ENCODE measurements at places on chromosomes 16 and 17.
A peak's percentile ranks its signal among the peaks of the same experiment; 100 is the strongest.

- no peak for DNase-seq
These were observed 257.7 kb downstream of the XYLT1 start for GRCh38 chr16:17213025-17213424.

DNA sequence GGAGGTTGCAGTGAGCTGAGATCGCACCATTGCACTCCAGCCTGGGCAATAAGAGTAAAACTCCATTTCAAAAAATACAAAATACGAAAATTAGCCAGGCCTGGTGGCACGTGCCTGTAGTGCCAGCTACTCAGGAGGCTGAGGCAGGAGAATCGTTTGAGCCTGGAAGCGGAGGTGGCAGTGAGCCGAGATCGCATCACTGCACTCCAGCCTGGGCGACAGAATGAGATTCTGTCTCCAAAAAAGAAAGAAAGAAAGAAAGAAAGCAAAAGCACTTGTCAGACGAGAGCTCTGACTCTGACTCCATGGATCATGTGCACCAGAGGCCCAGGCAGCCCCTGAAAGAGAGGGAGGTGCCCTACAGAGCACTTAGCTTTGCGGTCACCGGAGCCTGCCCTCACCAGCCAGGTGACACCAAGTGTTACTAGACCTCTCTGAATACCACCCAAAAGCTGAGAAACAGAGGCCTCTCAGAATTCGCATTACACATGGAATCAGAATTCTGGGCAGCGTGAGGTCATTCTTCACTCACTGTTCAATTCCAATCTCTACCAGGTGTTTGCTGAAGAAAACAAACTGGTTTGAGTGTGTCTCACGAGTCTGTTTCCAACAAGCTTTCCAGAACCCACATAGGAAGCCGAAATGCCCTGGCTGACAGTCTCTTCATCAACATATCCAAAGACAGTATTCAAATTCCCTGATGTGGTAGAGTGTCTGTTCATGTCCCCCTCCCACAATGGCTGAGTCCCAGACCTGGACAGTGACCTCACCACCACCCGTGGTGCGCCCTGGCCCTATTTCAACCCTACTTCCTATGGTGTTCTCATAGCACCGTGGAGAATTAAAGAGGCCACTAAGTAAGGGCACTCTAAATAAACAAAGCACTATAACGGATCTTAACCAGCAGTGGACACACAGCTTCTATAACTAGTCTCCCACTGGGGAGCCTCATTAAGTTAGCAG, 1.5 kb downstream of the FLCN start:
- no peak for DNase-seq

GRCh38 chr16:12362482-12363458, 386.2 kb downstream of the SNX29 start:
- no peak for DNase-seq

DNA sequence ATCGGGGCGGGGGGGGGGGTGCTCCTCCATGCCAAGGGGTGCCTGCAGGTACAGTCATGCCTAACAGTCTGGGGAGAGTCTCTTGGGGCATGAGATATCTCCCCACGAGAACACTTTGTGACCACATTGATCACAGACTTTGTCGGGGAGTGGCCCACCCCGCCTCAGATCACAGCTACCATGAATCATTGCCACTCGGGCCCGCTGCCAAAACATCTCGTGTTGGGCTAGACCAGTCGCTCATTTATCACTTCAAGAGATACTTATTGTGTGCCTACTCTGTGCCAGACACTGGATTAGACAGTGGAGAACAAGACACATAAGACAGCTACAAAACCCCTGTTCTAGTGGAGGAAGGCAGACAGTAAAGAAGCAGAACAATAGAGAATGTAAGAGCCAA, 72.6 kb downstream of the CLEC16A start:
- DNase-seq, result no peak

DNA sequence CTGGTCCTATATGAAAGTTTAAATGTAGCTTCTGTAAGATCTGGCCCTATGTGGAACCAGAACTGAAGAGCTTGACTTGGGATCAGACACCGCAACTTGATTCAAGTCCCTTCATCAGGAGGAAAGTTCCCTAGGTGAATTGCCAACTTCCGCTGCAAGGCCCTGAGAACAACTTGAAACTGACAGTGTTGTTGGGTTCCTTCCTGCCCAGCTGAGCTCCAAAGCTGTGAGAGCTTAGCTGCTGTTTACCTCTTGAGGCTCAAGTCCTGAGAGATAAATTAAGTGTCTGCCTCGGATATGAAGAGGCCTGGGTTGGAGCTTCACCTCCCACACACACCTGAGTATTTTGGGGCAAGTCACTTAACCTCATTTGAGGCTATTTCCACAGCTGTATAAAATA, 44.7 kb downstream of the REXO5 start:
- no peak for DNase-seq

DNA sequence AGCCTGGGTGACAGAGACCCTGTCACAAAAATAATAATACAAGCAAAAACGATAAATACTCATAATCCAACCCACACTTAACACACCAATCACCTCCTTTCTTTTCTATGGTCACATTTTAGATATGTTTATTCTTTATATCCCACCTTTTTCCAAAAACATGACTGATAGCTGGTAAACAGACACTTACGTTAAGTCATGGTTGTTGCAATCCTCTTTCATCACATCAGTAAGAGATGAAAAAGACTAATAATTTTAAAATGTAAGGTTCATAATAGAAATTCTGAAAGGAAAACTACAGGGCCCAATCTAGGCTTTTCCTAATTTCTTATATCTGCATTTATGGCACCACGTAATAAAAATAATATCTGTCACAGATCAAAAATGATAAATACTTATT, 10.2 kb downstream of the SMURF2 start:
- DNase-seq, result no peak

DNA sequence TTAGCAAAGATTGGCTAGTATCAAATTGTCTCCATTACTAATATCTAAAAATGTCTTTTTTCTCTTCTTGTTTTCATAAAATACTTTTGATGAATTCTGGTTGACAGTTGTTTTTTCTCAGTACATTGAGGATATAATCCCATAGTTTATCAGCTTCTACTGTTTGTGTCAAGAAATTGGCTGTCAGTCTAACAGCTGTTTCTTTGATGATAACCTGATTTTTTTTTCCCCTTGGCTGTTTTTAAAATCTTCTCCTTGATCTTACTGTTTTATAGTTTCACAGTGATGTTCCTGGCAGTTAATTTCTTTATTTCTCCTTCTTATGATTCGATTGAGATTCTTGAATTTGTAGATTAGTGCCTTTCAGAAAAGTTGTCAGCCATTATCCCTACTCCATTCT, 315.3 kb upstream of the PMFBP1 start:
- no peak for DNase-seq

- no peak for DNase-seq
These were observed 706 bp downstream of the TEN1 start for GRCh38 chr17:75979705-75980187.

- no peak for DNase-seq
These were observed 257.7 kb upstream of the FOXF1 start for GRCh38 chr16:86252596-86252995.

GRCh38 chr17:5500247-5500588, 13.9 kb downstream of the MIS12 start:
- DNase-seq, result no peak

- peak; percentile 61 for DNase-seq
These were observed 6.0 kb upstream of the TPPP3 start for GRCh38 chr16:67399218-67399733.

All from hindlimb muscle (tissue), 1 donor.